Activated naive CD4-positive, alpha-beta T cell (primary cell): ENCODE measurements at places on chromosomes 7 and 10.

DNA sequence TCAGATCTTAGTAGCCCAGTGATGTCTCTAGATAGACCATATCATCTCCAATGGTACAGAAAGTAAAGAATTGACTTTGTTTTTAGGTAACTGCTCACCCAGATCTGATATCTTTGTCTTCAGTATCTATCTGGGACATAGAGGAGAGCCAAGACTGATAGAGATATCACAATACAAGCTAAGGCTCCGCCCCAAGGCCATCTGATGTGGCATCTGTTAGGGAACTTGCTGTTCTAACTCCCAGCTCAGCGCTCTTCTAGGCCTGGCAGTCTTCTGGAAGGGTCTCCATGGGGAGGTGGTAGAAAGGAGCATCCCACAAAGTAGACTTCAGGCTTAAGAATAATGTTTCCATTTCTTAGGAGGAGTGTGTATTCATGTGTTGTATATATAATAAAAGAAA, 88.4 kb upstream of the SAMD8 start:
- no peak for DNase-seq

DNA sequence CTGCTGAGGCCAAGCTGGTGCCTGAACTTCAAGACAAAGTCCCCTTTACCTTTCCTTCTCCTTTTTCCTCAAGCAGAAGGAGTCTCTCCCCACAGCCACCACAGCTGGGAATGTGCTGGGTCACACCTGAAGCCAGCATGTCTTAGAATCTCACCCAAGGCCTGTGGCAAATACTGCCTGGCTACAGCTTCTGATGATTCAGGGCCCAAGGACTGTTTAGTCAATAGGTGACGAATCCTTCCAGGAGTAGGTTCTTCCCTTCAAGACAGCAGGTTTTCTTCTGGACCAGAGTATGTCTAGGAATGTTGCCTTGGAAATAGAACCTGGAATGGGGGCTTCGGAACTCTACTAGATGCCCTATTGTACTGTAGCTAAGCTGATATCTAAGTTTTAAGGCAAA, 374.6 kb downstream of the KIF20B start:
- DNase-seq: no peak

GRCh38 chr7:119900996-119901672, 371.8 kb upstream of the KCND2 start:
- DNase-seq: no peak

GRCh38 chr7:18828994-18829857, 288.2 kb downstream of the TWIST1 start:
- DNase-seq: no peak

GRCh38 chr10:119737823-119738222, 12.0 kb downstream of the INPP5F start:
- no peak for DNase-seq

- no peak for DNase-seq
These were observed 87.1 kb downstream of the EGFR start for GRCh38 chr7:55105952-55106351.

DNA sequence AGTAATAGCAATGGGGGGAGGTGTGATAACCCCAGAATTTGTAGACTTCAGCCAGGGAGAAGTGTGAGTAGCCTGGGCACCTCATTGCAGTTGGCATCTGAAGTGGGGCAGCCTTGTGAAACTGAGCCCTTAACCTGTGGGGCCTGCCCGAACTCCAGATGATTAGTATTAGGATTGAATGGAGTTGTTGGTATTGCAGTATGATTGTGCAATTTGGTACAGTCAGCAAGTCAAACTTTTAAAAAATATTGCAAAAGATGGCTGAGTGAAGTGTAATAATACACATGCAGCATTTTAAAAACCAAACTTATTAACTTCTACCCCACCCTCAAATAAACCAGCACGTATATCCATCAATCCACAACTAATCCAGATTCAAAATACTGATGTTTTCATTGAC, 9.3 kb downstream of the RBM33 start:
- DNase-seq: no peak
